Dermis blood vessel endothelial cell (primary cell): ENCODE measurements at places on chromosomes 12 and 14. TPM values are rescaled to one million over a fixed set of nuclear protein-coding genes. Genes with fewer than 3 reads are reported as not detected.

- DNase-seq: peak; percentile 66
Observed at GRCh38 chr12:45674181-45674977, 55.1 kb upstream of the ARID2 start.

CDH24 gene
- 7.5 and 16.3 TPM in 2 replicates for total RNA-seq

GRCh38 chr12:93912086-93912733 lies 235.0 kb downstream of the CRADD start:
- DNase-seq: no peak

DNA sequence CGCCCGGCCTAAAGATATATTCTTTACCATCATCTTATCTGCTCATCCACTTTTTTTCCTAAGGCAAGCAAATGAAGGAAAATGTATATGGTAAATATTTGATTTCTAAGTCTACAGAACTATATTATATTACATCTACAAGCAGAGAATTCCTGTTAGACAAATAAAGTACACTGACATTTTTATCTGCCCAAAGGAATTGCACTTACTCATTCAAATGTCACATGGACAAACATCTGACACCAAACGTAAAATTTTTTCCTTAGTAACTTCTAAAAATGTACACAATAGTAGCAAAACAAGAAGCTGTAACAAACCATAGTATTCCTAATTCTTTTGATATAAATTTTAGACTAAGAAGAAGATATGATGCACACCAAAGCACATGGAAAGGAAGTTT lies 51.0 kb downstream of the SPPL3 start:
- DNase-seq: peak; percentile 19

- no peak for DNase-seq
Observed at GRCh38 chr12:88590851-88591250, 10.6 kb upstream of the KITLG start.

DNA sequence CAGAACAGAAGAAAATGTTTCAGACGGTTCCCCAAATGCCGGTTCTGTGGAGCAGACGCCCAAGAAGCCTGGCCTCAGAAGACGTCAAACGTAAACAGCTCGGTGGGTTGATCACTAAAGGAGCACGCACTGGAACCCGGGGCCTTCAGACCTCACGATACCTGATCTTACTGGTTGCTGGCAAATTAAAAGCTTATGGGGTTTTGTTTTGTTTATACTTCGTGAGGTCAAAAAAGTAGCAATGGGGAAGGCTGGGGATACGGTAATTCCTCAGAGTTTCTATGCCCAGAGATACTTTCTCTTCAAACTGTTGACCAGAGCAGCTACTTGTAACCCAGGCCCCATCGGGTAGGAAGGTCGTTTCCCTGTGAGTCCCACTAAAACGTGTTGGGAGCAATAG lies 1.7 kb downstream of the CDKN1B start:
- peak; percentile 43 for DNase-seq

TMEM253 gene
- 0.19 TPM in 1 of 2 replicates, not detected in the other for total RNA-seq

DNA sequence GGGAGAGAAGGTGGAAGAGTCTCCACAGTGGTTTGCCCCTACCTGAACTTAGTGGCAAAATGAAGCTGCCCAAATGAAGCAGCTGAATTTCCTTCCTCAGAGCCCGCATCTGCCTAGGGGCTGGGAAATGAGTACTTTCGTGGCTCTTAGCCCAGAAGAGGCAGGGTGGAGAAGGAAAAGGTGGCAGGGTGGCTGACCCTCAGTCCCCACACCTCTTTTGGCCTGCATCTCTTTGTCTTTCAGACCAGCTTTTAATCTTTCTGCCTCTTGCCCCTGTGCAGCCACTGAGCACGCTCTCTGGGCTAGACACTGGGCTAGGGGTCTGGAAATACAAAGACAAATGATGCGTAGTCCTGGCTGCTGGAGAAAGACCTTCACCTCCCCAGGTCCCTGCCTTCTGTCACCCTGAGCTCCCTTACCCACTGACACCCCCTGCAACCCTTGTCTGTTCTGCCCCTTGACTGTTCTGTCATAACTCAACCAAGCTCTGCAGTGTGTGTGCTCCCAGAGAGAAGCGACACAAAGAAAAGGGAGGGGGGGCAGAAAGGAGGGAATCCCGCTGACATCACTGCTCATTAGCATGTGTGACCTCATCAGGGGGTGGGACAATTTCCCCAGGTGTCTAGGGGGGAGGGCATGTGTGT lies 371 bp upstream of the REM2 start:
- DNase-seq: peak; percentile 59

ANKS1B gene
- total RNA-seq: not detected in 2 replicates

DNA sequence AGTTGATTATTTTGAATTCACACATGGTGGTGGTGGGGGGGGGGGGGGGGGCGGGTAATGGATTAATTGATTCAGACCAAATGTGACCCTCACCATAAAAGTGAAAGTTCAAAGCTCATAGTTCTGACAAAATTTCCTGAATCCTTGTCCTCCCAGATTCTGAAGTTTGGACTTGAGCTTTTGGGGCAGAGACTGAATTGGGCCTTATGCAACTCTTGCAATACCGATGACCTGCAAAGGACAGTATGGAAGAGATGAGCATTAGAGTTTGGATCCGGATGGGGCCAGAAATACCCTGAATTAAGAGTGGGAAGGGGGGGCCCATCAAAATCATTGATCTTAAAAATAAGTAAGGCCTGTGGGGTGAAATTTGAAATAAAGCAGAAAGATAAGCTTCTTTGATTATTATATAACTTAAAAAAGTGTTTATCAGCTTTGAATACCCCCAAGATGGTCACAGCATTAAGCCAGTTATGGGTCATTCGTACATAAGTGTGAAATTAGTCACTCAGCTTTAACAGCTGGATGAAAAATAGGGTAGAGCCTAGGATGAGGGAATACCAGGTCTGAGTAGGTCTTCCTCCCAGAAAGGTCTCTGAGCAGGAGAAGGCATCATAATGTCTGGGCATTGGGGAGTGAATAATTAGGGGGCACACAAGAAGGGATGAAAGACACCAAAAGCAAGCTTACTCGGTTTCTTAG lies 2.1 kb upstream of the PYGL start:
- no peak for DNase-seq

ZC2HC1C gene
- total RNA-seq: 0.34 and 0.84 TPM in 2 replicates

GRCh38 chr12:104605685-104606084 lies 148.9 kb downstream of the CHST11 start:
- DNase-seq: no peak

GRCh38 chr12:24045816-24046257 lies 96.4 kb upstream of the SOX5 start:
- DNase-seq: peak; percentile 60

DNA sequence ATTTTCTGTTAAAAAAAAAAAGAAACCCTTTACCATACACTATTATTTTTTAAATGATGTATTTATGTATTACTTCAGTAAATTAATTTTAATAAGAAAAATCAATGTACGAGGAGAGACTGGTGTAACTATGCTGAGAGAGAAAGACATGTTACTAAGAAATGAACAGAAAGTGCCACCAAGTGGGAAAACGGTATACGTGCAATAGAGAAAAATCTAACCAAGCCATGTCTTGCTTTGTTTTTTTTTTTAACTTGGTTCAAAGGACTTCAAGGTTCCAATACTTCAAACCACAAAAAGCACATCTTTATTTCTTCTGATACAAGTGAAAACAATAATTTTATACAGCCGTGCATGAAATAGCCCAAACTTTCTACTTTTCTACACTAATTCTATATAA lies 22.9 kb downstream of the NDUFA12 start:
- peak; percentile 55 for DNase-seq

- DNase-seq: peak; percentile 41
Observed at GRCh38 chr14:68466491-68466977, 326.3 kb downstream of the ZFP36L1 start.

GRCh38 chr12:2451025-2451424 lies 343.7 kb upstream of the FKBP4 start:
- DNase-seq: no peak

DNA sequence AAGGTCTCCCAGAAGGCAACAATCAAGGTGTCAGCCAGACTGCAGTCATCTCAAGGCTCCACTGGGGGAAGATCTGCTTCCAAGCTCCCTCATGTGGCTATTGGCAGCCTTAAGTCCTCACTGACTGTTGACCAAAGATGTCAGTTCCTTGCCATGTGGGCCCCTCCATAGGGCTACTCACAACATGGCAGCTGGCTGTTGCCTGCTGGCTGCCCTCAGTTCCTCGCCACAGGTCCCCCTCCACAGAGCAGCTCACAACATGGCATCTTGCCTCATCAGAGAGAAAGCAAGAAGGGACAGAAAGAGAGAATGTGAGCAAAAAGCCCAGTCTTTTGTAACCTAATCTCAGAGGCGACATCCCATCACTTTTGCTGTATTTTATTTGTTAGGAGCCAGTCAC lies 34.4 kb upstream of the EGLN3 start:
- DNase-seq: no peak

CSRP2 gene
- total RNA-seq: 21.0 and 22.8 TPM in 2 replicates

DNA sequence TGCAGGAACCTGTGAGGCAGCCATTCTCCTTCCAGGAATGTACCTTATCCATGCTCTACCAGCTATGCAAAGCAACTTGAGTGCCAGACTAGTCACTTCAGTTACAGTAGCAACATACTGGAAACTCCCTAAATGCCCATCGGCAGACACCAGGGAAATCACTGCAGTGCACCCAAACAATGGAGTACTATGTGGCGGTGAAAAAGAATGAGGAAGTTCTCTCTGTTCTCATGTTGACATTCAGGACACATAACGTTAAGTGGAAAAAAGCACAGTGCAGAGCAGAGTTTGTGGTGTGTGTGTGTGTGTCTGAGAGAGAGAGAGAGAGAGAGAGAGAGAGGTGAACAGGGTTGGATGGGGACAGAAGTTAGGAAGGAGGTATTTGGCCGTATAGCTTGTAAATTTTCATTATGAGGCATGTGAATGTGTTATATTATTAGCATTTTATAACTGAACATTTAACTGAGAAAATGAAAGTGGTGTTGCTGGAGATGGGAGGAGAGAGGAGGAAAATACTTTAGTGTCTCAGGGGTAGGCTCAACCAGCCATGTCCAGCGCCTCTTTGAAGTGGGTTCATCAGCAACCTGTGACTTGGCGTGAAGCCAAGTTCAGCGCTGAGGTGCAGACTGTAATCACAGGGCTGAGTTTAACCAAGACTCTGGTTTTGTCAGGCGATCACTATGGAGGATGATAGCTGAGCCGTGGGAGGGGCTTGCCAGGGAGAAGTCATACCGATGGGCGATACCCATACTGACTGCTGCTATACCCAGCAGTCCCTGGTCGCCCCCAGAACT lies 17.3 kb downstream of the TNFAIP2 start:
- no peak for DNase-seq

- DNase-seq: no peak
Observed at GRCh38 chr12:81212996-81213696, 135.3 kb downstream of the ACSS3 start.

DNA sequence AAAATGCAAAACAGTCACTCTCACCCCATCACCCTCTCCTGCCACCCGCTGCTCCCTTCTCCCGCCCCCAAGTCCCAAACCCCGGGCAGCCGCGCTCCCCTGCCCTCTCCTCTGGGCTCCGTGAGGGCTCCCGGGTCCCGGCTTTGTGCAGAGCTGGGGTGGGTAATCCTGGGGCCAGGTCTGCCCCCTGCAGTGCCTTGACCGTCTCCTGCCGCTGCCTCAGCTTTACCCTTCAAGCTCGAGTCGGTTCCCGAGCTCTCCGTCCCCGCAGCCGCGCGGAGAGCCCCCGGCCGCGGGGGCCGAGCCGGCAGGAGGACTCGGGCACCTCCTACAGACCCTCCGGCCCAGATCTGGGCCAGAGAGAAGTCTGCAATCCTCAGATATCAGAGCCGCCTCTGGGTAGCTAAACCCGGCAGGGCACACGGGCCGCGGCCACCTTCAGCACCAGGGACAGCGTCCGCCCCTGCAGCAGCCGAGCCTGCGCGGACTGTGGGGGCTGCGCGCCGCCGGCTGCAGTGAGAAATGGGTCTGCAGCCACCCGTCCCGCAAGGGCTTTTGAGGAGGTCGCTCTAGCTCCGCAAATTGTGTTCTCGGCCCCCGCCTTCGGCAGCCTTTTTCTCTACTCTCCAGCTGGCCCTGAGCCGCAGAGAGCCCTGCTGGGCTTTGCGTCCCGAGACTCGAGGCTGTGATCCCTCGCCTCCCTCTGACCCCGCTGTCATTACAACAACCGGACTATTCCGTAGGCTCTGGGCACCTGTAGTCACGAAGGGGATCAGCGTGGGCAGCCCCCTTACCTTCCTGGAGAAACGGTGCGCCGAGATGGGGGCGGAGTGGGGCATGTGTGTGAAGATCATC lies 1.2 kb downstream of the PRMT8 start:
- DNase-seq: peak; percentile 79

GRCh38 chr12:110743571-110744093 lies 941 bp upstream of the PPP1CC start:
- peak; percentile 48 for DNase-seq

CEBPE gene
- total RNA-seq: not detected in 2 replicates

RNASE1 gene
- 28.6 and 64.0 TPM in 2 replicates for total RNA-seq

DNA sequence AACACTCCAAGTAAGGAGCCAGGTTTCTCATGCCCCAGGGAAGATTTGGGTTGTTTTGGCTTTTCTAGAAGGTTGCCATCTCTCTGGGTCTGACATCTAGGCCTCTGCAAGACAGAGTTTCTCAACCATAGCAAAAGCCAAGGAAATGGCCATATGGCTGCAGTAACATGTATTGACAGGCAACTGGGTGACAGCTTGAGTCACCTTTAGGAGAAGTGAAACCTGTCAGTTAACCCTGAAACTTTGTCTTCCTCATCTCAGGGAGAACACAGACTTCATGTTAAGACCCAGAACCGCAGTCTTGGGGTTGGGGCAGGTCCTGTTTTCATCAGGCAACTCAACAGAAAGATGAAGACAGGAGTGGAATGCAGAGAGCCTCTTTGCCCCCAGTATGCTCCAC lies 46.0 kb upstream of the PLBD1 start:
- DNase-seq: no peak

LTB4R gene
- total RNA-seq: 3.5 and 3.6 TPM in 2 replicates

HPD gene
- not detected in 2 replicates for total RNA-seq

- DNase-seq: no peak
Observed at GRCh38 chr12:116727261-116727660, 10.6 kb downstream of the SPRING1 start.

TAS2R42 gene
- not detected in 2 replicates for total RNA-seq

- DNase-seq: peak; percentile 74
Observed at GRCh38 chr12:113030875-113031525, 25.5 kb upstream of the DTX1 start.

DNA sequence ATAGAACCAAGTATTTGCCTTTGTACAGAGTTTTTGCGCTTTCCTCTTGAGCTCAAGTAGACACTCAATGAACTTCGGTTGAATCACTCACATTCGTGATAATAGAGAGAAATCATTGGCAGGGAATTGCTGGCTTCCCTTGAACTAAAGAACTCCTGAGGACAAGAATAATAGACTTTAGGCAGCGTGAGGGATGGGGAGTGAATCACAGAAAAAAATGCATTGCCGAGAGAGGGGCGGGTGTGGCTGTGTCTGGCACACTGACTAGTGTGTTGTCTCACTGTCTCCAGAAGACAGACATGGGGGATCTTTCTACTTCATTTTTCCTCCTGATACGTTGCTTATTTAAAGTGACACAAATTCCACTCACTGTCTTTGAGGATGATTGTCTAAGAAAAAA lies 805.2 kb downstream of the BCL11B start:
- DNase-seq: no peak

DNA sequence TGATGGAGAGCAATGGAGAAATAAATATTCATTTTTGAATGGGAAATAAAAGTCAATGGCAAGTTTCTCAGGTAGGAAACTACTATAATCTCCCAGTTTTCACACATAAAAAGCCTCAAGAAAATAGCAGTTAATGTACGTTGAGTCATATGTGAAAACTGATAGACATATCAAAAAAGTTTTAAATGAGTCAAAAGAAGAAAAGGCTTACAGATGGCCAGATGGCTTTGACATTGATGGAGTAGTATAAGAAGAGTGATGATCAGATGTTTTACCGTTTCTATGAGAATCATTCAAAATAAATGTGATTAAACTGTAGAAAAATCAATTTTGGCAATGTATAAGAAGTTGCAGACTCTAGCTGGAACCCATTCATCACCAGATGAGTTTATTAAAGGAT lies 97.8 kb downstream of the LLPH start:
- no peak for DNase-seq
